ENCODE measurements at places on chromosomes 5 and 9.

DNA sequence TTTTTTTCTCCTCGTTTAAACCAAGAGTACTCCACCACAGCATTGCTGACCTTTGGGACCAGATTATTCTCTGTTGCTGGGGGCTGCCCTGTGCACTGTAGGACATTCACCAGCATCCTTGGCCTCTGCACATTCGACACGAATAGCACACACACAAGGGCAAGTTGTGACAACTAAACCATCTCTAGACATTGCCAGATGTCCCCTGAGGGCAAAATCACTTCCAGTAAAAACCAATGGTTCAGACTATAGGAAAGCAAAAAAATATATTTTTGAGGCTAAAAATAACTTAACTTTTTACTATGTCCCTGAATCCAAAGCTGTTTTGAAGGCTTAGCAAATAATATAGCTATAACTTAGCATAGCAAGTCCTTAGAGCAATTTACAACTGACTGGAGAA is 65.9 kb downstream of the SEMA5A start:
- no peak for DNase-seq

DNA sequence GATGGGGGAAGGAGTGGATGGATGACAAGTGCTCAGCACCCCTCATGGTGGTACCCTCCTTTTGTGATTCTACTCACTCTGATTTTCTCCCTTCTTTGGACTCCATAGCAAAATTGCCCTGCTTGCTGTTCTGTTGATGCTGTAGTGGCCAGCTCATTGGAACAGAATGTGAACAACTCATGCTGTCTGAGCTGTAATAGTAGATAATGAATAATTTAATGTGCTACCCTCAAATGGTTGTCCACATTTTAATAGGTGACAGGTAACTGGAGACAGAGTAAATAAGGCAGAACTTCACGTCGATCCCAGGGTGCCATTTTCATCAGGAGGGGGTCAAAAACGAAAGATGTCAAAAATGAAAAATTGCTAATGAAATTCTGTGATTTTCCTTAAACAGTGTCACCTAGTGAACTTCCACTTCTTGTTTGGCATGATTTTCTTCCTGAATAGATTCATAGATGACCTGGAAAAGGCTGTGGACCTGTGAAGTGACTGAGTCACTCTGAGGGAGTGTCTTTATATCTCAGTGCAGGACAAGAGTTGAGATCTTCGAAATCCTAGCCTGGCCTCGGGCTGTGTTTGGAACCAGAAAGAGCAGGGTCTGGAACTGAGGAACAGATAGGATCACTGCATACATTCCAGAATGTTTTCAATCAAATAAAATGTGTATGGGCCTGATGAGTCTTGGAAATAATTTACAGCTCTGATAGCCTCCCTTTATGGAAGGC is 270.2 kb downstream of the PSAT1 start:
- no peak for DNase-seq

- no peak for DNase-seq
Measured at GRCh38 chr5:113053511-113053995, 77.0 kb downstream of the DCP2 start.

GRCh38 chr9:137470785-137471184 is 11.7 kb upstream of the NSMF start:
- no peak for DNase-seq

GRCh38 chr9:130262771-130263170 is 2.8 kb upstream of the HMCN2 start:
- DNase-seq, result no peak

GRCh38 chr9:83665580-83666200 is 42.1 kb downstream of the UBQLN1 start:
- no peak for DNase-seq

DNA sequence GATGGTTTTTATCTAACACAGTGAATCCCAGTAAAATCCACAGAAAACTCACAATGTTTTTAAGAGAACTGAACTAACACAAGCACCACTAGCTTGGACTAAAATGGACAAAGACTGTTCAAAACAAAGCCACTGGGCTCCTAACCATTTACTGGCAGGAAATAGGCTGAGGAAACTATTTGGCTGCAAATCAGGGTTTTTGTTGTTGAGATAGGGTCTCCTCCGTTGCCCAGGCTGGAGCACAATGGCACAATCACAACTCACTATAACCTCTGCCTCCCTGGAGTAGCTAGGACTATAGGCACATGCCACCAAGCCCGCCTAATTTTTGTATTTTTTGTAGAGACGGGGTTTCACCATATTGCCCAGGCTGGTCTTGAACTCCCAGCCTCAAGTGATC is 99.7 kb downstream of the THBS4 start:
- no peak for DNase-seq

GRCh38 chr9:122807271-122807900 is 7.5 kb downstream of the OR1K1 start:
- no peak for DNase-seq

DNA sequence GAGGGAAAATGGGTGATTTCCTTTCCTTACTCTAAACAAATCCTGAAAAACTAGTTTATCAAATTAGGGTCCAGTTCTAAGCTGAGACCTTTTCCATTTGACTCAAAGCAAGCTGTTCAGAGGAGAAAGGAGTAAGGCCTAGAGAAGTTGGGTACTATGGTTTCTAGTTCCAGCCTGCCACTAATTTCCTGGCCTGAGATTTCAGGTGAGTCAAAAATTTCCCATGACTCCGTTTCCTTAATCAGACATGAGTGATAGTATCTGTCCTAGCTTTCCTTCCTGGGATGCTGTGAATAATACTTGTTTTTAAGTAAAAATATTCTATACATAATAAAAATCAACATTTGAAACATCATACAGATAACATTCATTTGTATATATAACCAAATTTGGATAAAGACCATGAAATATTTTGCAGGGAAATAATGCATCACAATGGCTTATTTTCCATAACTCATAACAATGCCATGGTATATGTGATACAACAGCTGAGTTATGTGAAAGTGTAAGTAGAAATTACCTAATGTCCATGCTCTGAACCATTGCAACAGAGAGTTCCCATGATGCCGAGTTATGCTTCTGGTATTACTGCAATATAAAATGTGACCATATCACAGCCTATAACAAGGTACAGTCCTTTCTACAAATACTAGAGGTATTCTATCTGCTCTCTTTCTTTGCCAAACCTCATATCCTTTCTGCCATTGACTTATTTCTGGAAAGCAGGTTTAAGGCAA is 142.7 kb downstream of the MLLT3 start:
- DNase-seq, result no peak

GRCh38 chr9:129484352-129485000 is 136.4 kb downstream of the C9orf50 start:
- no peak for DNase-seq

GRCh38 chr9:112601636-112602035 is 115.0 kb downstream of the KIAA1958 start:
- peak; percentile 7 for DNase-seq

DNA sequence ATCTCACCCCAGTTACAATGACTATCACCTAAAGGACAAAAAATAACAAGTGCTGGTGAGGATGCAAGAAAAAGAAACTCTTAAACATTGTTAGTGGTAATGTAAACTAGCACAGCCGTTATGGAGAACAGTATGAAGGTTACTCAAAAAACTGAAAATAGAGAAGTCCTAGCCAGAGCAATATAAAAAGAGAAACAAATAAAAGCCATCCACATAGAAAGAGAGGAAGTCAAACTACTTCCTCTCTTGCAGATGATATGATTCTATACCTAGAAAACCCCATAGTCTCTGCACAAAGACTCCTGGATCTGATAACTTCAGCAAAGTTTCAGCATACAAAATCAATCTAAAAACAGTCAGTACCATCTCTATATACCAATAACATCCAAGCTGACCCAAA is 221.5 kb upstream of the FAM174A start:
- DNase-seq, result no peak

GRCh38 chr9:98760231-98760630 is 36.1 kb downstream of the ANKS6 start:
- no peak for DNase-seq

DNA sequence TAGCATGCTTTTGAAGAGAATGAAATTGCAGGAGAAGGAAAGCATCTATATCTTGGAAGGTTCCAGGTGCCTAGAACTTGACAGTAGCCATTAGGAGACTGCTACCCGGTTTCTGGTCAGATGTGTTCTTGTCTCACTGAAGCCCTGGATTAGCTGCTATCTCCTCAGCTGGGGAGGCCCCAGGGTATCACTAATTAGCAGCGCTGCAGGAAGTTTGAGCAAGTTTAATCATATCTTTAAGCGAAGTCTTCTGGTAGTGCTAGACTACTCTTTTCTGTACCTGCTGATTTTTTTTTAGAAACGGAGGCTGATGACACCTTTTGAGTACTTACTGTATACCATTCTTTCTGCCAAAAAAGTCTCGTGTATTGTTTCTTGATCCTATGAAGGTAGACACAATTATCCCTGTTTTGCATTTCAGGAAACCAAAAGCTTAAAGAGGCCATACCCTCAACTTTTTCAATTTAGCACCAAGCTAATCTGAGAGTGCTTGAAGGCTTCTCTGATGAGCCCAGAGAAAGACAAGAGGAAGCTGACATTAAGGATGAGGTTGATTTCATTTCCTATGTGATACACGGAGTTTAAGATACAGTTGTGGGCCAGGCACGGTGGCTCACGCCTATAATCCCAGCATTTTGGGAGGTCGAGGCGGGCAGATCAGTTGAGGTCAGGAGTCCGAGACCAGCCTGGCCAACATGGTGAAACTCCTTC is 201.3 kb downstream of the ARHGAP26 start:
- DNase-seq, result no peak

- DNase-seq, result no peak
Measured at GRCh38 chr5:103502662-103503061, 59.9 kb downstream of the NUDT12 start.

DNA sequence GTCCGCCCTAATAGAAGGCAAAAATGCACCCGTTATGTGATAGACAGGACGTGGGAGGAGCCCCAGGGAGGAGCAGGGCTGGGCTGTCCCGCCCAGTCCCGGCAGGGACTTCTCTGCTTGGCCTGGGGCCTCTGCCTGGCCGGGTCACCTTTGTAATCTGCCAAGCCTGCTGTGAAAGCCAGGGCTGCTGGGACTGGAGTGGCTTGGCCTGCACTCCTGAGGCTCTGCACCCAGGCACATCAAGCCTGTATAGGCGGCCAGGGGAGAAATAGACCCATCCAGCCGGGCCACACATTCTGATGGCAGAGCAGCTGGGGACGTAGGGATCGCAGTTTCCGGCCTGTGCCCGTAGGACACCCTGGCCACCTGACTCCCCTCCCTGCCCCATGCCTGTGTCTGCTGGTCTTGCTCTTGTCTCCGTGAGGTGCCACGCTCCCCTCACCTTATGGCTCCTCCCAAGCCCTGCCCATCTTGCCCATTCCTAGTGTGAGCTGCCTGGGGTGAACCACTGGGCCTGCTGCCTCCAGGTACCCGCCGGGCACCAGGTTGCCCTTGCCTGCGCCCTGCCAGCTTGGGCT is 28.1 kb downstream of the DYNC2I2 start:
- DNase-seq, result no peak

DNA sequence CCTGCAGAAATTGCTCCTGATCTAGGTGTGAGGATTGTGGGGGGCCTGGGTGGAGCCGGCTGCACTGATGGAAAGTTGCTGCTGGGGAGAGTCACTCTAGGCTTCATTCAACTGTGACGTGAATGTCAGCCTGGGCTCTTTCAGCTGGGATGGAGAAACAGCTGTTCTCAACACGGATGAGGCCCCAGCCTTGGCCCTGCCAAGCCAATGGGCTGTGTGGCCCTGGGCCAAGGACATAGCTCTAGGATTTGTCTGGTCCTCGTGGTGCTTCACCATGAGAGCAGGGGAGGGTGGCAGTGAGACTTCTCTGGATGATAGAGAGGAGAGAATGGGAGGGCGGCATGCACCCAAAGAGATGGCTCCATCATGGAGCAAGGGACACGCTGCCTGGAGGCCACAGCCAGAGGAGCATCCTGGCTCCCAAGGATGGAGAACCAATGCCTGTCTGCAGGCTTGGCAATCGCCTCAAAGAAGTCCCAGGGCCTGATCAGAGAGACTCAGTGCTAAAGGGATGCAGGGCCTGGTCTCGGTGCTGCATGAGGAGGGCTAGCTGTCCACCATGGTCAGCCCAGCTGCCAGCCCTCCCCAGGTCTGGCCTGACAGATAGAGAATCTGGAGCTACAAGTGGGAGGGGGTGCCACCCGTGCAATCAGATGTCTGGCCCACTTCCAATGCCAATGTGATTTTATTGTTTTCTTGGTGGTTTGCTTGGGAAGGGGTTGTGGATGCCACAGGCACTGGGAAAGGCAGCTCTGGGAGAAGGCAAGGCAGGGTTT is 141.0 kb downstream of the GADD45G start:
- DNase-seq, result no peak

GRCh38 chr5:119316086-119316485 is 39.7 kb upstream of the TNFAIP8 start:
- no peak for DNase-seq

GRCh38 chr9:123312306-123312877 is 43.6 kb upstream of the CRB2 start:
- no peak for DNase-seq

DNA sequence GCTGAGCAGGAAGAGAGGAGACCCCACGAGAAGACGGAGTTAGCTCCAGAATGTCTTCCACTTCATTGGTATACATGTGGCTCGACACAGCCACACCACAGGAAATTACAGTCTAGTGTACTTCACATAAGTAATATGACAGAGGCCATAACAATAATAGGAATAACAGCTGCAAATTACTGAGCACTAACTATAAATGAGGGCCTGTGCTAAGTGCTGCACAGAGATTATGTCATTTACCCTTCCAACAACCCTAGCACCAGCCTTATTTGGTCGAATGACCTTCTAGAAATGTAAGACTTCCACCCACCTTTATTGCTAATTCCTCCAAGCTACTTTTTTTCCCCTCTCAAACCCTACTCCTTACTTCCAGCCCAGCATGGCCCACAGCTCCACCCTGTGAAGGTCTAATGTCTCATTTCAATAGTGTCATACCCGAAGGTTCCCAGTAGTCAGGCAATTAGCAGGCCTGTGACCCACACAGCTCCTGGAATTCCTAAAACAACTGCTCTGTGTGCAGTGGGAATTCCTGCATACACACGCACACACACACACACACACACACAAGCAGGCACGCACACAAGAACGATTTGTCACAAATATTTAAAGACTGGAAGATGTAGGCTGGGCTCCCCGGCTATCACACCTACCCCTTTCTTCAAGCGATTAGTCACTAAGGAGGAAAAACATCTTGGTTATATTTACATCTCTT is 134.5 kb downstream of the FRMD3 start:
- DNase-seq, result no peak

GRCh38 chr9:87530716-87531115 is 33.0 kb downstream of the DAPK1 start:
- DNase-seq, result no peak

DNA sequence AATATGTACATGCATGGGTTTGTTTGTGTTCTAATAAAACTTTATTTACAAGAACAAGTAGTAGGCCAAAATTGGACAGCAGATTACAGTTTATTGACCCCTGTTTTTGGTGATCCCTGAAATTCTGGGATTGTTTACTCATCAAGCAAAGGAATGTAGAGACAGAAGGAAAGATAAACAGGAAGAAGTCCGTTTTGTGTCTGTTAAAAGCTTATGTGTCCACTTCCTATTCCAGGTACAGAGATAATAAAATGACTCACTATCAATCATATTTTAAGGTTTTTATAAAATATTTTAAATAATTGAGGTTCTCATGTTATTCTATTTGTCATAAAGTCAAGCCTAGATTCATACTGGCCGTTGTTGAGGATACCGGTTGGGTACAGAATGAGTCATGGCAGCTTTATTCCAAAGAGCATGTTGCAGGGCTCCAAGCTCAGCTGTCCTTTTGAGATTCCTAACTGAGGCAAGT is 214.9 kb upstream of the DAB2 start:
- DNase-seq, result no peak

GRCh38 chr5:111999286-111999685 is 242.3 kb upstream of the NREP start:
- DNase-seq, result peak; percentile 59
